Femur (tissue), 1 donor: ENCODE measurements at places on chromosomes 2 and 18.

GRCh38 chr18:68456985-68457384 lies 257.9 kb downstream of the TMX3 start:
- DNase-seq, result no peak

- no peak for DNase-seq
Observed at GRCh38 chr2:234355808-234356365, 141.0 kb downstream of the ARL4C start.

DNA sequence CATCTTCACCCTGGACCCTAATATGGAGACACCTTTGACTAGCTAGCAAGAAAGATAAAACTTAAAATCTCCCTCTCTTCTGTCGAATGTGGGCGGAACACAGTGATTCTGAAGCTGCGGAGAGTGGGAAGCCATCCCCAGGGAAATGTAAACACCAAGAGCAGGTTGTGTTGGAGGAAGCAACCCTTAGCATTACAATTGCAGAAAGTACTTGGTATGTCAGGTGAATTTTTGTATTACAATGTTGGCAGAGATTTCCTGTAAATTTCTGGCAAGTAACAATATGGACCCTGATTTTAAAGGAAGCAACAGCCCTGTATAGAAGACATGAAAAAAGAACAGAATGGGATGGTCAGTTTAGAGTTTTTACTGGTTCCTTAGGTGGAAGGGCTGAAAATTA lies 35.8 kb downstream of the TSN start:
- no peak for DNase-seq

DNA sequence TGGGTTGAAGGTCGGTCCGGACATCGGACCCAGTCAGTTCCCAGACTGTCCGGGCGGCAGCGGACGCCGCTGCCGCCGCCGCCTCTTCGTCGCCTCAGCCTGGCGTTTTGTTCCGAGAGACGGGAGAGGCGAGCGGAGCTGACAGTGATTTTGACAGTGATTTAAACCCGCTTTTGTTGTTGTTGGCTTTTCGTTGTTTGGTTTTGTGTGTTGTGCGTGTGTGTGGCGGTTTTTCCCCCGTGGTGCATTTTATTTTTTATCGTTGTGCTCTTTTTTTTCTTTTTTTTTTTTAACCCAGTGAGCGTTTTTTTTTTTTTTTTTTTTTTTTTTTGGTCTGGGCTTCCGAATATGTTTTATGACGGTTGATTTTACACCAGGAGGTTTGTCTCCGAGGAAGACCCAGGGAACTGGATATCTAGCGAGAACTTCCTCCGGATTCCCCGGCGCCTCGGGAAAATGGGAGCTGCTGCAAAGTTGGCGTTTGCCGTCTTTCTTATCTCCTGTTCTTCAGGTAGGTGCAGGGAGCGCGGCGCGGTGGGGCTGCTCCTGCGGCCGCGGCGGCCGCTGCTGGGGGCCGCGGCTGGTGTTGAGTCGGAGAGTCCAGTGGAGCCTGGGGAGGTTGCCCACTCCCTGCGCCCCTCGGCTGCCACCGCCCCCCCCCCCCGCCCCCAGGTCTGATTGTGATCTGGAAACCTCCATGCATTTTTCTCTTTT lies at the start of gene ACVR2A:
Gene ACVR2A (plus strand): TSS at position 333 of the 714 bp plus-strand sequence. CDS start 124 bp downstream, at position 457.
- peak; percentile 37 for DNase-seq

DNA sequence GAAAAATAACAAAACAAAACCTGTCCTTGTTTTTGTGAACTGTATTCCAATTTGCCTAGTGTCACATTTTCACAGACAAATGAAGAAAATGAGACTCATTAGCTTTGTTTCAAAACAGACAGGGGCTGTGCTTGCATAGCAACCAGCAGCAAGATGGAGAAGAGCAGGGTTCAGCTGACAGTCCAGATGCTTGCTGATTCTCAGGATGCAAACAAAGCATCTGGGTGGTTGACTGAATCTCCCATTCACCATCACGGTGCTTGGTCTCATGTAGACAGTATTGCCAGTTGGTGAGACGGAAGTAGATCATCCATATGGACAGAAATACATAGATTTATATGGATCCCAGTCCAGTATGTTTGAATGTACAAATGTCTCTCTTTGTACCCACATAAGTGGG lies 326.8 kb downstream of the CCDC85A start:
- DNase-seq, result no peak

GRCh38 chr18:23506393-23506792 lies 3.1 kb downstream of the RMC1 start:
- DNase-seq, result no peak

DNA sequence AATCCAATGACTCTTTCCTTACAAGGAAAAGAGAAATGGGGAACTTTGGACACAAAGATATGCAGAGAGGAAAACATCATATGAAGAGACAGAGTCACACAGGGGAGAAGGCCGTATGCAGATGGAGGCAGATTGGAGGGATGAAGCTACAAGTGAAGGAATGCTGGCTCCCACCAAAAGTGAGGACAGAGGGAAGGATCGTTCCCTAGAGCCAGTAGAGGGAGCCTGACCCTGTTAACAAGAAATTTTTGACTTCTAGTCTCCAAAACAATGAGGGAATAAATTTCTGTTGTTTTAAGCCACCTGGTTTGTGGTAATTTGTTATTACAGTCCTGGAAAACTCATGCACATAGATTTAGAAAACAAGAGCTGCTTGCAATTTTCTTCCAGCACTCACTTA lies 169.3 kb downstream of the PMAIP1 start:
- no peak for DNase-seq

DNA sequence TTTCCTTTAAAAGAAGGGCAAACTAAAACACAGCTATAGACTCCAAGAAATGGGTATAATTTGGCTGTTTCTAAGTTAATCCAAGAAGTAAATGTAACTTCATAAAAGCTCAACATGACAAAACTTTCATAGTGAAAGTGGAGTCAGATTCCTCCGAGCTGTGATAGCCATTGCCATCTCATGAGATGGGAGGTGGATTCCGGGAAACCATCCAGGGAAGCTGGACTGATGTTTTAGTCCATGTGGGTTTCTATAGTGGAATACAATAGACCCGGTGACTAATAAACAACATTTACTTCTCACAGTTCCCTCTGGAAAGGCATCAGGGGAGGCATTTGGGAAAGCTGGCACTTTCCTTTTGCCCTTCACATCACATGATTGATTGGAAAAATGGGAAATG lies 10.0 kb upstream of the LAPTM4A start:
- no peak for DNase-seq

DNA sequence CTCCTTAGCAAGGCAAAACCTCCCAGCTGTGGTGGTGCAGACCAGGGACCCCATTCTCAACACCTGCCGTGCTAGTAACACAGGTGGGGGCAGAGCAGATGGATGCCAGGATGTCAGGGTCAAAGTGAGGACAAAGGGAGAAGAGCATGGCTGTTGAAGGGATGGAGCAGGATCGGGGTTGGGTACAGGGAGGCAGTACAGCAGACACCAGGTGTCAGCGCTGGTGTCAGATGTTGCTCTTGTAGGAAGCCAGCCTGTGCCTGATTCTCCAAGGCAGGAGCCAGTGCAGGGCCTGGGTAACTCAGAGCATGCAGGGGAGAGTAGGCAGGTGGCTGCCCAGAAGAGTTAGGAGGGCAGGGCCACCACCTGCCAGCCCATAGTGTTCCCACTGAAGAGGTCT lies 222.1 kb upstream of the SPRED2 start:
- no peak for DNase-seq

DNA sequence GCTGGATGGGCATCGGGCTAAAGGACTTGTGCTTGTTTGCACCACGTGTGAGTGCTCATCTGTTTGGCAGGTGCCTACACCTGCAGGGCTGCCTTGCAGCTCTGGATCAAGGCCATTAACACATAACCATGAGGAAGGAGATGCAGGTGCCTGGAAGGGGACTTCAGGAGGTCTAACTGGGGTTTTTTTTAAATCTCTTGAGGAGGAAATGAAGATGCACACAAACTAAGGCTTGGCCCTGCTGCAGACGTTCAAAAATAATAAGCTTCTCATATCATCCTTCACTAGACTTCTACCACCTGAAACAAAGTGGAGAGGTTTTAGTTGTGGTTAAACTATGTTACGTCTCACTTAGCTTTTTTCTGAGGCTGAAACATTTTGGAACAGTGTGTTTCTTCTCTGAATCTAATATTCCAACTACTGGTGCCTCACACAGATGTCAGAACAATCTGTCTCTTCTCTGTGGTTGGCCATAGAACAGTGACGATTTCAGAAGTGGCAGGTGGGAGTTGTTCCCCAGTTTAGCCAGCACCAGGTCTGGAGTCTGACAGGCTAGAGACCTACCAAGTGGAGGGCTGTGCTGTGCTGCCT lies 36.5 kb downstream of the BCL2L11 start:
- no peak for DNase-seq

DNA sequence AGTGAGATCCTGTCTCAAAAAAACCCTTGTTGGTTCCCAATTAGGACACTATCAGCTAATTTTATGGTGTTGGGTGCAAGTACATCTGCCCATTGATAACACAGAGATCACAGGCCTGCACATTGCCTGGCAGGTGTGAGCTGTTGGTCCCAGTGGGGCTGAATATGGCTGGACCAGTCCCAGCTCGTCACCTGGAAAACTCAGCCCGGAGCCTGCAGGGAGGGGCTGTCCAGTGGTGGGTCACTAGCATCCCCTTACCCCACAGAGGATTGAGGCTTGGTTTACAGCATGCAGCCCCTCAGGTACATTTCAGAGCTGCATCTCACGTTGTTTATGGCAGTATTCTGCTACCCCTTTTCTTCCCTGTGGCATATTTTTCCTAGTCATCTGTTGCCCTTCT lies 40.8 kb upstream of the CHMP1B start:
- no peak for DNase-seq

DNA sequence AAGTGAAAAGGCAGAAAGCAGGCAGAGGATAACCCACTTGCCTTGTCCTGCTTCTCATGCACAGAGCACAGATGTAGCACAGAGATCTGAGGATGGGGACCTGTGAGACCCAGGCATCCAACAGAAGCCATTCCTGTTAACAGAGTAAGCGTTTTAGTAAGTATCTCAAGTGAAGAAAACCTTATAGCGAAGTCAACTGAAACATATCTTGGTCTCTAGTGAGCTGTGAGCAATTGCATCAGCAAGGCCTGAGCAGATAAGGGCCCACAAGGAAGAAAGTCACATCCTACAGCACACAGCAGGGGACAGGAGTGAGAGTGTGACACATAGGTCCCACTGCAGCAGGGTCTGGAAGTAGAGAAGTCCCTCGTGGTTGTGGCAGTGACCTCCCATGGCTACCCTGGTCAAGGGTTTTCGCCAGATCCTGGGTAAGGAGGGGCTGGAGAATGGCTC lies 248.7 kb upstream of the TNP1 start:
- no peak for DNase-seq

DNA sequence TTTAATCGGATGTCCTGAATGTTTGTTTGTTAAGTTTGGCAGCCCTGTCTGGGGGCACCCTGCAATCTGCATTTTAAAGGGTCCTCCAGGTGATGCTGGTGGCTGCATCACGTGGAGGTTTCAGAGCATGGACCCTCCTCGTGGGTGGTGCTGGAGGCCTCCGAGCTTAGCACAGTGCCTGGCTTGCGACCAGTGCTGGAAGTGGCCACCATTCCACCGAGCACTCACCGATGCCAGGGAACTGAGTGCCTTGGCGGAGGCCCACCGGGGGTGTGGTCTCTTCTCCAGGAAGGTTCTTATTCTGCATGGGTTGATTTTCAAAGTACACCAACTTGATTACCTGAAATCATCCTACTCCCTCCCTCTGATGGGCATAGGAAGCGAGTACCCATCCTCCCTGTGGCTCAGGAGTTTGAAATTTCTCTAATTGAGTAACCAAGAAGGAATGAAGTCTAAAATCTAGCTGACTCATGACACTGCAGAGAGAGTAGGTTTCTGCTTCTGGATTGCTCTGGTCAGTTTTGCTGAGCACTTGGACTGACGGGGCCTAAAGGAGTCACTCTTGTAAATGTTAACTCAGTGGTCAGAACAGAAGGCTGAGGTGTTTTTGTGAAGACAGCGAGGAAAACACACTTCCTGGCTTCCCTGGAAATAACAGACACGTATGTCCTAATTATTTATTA lies 58.1 kb upstream of the SLC66A3 start:
- no peak for DNase-seq

GRCh38 chr2:233084488-233084887 lies 24.3 kb downstream of the INPP5D start:
- peak; percentile 70 for DNase-seq

- DNase-seq, result no peak
Observed at GRCh38 chr2:205755923-205756322, 73.6 kb downstream of the NRP2 start.

DNA sequence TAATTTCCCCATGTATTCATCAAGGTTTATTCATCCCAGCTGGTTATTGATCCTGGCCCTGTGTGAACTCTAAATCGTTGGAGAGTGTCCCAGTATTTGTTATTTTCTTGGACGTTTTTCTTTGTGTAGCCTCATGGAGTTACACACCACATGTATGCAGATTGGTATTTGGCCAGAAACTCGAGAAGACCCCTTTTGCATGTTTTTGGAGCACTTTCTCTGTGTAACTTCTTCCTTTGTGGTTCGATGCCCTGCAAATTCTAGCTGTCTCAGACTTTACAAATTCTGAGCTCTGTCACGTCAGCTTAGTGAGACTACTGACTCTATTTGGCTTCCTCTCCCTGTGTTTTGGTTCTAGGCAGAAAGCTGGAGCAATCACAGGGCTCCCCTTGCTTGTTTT lies 198.7 kb downstream of the MCFD2 start:
- no peak for DNase-seq

DNA sequence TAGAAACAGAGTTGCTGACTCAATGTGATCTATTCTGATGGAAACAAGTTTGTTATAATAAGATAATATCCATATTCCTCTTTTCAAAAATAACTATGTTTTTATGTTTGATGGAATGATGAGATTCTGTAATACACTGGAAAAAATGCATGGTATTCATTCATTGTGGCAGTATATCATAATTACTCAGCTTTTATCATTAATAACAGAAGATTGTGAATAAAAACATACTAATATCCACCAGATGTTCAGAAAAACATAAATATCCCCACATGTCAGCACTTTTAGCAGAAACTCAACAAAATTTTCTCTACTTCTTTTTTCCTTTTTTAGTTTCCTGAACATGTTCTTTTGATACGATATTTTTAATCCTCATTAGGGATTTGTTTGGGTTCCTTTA lies 130.9 kb upstream of the CAVIN2 start:
- no peak for DNase-seq

DNA sequence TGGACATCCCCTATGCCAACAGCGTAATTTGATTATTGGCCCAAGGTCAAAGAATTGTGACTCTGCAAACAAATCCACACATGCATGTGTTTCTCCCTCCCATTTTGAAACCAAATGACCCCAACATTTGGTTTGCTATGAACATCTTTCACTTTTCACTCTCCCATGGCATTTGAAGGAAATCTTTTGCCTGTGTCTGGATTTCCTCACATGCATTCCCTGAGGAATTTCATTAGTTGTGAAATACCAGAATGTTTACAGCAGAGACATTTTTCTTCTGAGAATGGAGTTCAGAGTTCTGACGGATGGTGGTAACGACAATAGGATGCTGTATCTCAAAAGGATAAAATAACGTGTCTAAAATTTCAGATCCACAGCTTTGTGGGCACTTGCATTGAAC lies 60.3 kb upstream of the LMAN1 start:
- no peak for DNase-seq

GRCh38 chr2:136407952-136408318 lies 290.0 kb upstream of the CXCR4 start:
- no peak for DNase-seq
